ENCODE measurements at places on chromosomes 2 and 18.

GRCh38 chr18:62437235-62438017 is 85.4 kb upstream of the ZCCHC2 start:
- no peak for DNase-seq

DNA sequence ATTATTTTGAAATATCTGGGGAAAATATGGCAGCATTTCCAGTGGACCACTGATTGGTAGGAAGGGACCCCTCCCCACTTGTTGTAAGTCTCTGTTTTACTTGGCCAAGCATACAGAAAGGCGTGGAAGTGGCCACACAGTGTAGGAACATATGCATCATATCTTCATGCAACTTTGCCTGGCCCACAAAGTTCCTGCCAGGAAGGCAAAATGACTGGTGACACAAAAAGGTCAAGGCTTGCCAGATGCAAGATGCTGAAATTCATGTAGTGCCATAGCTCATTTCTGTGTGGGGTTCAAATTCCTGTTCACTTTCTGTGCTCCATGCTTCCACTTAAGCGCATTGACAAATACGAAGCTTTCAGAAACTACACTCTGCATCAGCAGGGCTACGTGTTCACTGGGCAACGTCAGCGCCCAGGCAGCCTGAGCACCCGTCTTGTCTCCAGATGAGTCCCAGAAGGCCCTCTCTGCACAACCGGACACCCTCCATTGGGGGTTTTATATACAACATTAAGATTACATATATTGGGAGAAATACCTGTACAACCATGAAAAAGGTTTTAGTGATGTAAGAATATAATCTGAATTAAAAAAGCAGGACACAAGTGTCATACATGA is 3.6 kb downstream of the DYNC2LI1 start:
- no peak for DNase-seq

GRCh38 chr18:40075616-40076015 is 1879.4 kb upstream of the PIK3C3 start:
- DNase-seq: no peak

DNA sequence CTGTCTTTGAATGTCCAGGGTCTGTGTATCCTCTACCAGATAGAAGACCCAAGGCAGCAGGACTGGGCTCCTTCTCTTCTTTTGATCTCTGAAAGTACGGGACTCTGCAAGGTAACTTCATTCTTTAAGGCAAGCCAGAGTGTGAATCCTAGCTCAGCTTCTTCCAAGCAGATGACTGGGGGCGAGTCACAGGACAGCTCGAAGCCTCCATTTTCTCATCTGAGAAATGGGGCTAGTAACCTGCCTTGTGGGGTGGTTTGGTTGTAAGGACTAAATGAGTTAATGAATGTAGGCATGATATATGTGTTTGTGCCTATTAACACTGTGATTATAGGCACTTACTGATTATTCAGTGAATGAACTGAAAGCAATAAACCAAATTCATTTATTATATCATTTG is 46.7 kb downstream of the DGKD start:
- no peak for DNase-seq

DNA sequence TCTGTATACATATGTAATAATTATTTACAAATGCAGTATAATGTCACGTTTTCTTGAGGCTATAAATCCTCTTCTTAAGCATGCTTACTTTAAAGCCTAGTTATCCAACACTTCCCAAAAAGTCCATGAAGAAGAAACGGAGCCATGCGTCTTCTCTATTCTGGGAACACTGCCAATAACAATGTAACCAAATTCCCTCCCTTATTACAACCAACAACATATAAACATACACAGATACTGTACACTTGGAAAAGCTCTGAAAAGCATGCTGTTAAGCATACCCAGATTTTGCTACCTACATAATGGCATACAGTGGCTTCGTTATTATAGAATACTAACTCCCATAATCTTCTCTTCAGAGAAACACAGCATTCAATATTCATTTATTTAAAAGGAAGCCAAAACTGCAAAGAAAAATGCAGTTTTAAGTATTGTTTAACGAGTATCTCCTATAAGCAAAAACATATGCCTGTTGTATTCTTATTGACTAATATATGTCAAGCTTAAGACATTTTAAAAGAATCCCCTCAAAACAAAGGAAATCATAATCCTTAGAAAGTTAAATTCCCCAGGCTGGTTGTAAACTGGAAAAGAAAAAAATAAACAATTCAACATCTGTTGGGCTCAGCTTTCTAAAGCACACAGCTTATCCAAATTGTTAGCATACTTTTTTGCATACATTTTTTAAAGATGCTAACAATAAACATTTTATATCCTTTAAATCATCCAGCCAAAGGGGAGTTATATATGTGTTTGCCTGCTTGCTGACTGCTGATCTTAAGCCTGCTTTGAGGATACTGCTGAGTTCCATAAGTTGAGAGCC is 83.4 kb downstream of the SLC25A12 start:
- DNase-seq: no peak

GRCh38 chr2:103605071-103605780 is 843.4 kb downstream of the TMEM182 start:
- no peak for DNase-seq

DNA sequence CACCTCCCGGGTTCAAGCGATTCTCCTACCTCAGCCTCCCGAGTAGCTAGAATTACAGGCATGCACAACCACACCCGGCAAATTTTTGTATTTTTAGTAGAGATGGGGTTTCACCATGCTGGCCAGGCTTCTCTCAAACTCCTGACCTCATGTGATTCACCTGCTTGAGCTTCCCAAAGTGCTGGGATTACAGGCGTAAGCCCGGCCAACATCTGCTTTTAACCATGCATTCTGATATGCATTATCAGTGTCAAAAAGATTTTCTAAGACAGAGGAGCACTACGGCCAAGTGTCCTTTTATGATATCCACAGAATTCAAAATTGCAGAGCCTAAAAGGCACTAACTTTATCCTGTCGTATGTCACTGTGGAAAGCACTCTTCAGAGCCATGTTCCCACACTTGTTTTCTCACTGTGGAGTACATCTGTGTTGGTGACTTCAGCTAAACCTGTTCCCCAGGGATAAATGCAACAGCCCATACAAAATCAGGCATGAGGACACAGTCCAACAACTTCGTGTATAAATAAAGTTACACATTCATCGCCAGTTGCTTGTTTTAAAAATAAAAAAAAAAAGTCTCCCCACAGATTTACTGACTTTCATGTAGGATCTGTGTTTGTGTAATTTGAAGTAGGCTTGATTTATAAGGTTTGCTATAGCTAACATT is 56.4 kb downstream of the STK25 start:
- no peak for DNase-seq

- peak; percentile 22 for DNase-seq
Measured at GRCh38 chr2:157256626-157257025, 879 bp upstream of the GALNT5 start.

GRCh38 chr2:26595146-26595545 is 46.0 kb downstream of the CIB4 start:
- no peak for DNase-seq

Data from LoVo (cell line).